Stomach (tissue), 19 donors: ENCODE measurements at places on chromosomes 4 and X. TPM values are rescaled to one million over a fixed set of nuclear protein-coding genes. Genes with fewer than 3 reads are reported as not detected.

The USP26 gene
- total RNA-seq = not detected

The RIPPLY1 gene
- total RNA-seq = not detected

DNA sequence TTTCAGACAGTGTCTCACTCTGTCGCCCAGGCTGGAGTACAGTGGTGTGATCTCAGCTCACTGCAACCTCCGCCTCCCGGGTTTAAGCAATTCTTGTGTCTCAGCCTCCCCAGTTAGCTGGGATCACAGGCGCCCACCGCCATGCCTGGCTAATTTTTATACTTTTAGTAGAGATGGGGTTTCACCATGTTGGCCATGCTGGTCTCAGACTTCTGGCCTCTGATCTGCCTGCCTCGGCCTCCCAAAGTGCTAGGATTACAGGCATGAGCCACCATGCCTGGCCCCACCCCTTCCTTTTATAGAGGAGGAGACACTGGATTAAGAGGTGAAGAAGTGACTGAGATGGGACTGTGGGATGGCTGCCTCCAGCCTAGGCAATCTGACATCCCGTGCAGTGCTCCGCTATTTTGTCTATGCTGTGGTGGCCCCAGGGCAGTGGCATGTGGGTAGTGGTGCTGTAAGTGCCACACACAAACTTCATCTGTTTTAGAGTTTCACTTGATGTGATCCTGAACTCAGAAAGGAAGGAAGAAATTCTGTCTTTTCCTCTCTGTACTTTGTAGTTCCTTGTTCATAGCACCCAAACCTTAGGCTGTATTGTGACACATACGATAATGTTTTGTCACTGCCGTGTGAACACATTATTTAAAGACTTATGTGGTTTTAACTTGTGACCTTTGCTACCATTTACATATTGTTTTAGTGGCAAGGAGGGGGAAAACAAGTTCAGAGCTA, 48.9 kb downstream of the FNIP2 start:
- no peak for DNase-seq
- H3K4me3 ChIP-seq = no peak overlapping the region
- H3K4me1 ChIP-seq = peaks cover 83% of the 10 kb centered on the region
- no peaks in the 10 kb centered on the region for H3K36me3 ChIP-seq
- H3K27me3 ChIP-seq = no peaks in the 10 kb centered on the region
- H3K27ac ChIP-seq = peak overlapping the region; percentile 70

The ADH4 gene
- not detected for total RNA-seq

DNA sequence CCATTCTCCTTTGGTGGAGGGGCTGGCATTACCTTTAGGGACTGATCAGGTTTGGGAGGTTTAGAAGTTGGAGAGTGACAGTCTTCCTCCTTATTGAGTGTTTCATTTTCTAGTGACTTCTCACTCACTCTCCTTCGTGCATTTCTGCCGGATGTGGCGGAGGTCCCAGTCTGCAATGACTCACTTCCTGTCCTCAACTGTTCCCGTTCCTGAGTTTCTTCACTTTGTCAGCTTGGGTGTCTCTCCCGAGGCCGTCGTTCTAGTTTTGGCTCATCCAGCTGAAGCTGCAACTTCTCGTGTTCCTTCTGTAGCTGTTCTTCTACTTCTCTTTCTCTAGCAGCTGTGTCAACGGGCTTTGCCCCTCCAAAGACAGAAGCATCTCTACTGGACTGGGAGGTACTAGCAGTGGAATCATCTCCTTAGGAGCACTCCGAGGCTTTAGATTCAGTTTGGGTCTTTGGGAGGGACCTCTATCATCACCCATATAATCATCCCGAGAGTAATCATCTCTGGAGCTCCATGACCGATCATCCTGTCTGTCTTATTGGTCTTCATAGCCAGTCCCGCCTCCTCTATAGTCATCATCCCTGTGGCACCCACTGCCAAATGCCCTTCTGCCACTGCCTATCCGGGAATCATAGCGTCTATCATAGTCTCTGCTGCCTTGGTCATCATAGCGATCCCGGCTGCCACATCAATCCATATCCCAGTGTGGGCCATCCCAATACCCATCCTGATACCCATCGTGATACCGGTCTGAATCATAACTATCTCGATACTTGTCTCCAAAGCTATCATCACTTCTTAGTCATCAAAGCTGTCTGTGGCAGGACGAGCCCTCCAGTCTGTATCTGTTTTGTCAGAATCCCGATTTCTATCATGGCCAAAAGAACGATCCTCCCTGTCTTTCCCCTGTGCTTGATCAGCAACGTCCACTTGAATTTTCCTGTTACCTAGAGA, 35.3 kb upstream of the VSIG4 start:
- DNase-seq = peak; percentile 9
- no peak overlapping the region for H3K4me3 ChIP-seq
- no peaks in the 10 kb centered on the region for H3K4me1 ChIP-seq
- no peak overlapping the region for H3K27ac ChIP-seq
- H3K36me3 ChIP-seq = no peaks in the 10 kb centered on the region
